HFFc6 (cell line): ENCODE measurements at places on chromosomes 3 and 15.

GRCh38 chr3:54176106-54176505 lies 53.8 kb downstream of the CACNA2D3 start:
- no peak overlapping the region for H3K4me3 ChIP-seq
- no peaks in the 10 kb centered on the region for H3K4me1 ChIP-seq
- H3K27ac ChIP-seq: no peak overlapping the region
- H3K36me3 ChIP-seq: no peaks in the 10 kb centered on the region; the same call in 1 of the 2 replicates

DNA sequence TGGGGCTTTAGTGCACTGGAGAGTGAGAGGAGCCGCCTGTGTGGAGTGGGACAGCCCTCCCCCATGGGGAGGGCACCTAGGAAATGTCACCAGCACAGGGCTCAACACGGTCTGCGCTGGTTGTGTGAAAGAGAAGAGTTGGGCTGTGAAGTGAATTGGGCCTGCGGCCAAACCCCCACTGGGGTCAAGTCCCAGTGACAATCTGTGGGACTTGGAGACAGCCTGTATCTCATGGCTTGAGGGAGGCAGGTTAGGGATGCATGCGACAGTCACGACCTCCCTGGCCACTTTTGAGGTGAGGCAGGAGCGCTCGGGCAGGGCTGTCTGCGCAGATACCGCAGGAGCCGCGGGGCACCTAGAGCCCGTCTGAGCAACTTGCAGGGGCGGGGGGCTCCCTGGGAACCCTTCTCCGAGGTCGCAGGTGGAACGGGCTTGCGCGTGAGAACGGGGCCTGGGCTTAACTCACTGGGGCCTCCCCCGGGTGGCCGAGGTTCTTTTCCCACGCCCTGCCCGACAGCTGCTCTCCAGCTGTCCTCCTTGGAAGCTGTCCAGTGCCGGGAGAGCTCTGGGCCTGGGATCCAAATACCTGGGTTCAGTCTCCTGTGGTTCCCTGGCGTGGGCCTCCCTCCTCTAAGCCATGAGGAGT lies 77.4 kb downstream of the SNRK start:
- H3K4me1 ChIP-seq: no peaks in the 10 kb centered on the region
- no peak overlapping the region for H3K4me3 ChIP-seq
- no peak overlapping the region for H3K27ac ChIP-seq

GRCh38 chr3:111895071-111895470 lies 36.0 kb downstream of the PHLDB2 start:
- peaks cover 55% of the 10 kb centered on the region for H3K4me1 ChIP-seq
- no peak overlapping the region for H3K4me3 ChIP-seq
- peak overlapping the region; percentile 21; the same call in 1 of the 2 replicates for H3K27ac ChIP-seq
- H3K27me3 ChIP-seq: peaks cover 4% of the 10 kb centered on the region; the same call in 1 of the 2 replicates

- no peaks in the 10 kb centered on the region; the same call in 1 of the 2 replicates for H3K36me3 ChIP-seq
- peak overlapping the region; percentile 75 for H3K27ac ChIP-seq
- peak; percentile 56 for DNase-seq
Measured at GRCh38 chr15:50627351-50628055, 59.1 kb downstream of the TRPM7 start.

DNA sequence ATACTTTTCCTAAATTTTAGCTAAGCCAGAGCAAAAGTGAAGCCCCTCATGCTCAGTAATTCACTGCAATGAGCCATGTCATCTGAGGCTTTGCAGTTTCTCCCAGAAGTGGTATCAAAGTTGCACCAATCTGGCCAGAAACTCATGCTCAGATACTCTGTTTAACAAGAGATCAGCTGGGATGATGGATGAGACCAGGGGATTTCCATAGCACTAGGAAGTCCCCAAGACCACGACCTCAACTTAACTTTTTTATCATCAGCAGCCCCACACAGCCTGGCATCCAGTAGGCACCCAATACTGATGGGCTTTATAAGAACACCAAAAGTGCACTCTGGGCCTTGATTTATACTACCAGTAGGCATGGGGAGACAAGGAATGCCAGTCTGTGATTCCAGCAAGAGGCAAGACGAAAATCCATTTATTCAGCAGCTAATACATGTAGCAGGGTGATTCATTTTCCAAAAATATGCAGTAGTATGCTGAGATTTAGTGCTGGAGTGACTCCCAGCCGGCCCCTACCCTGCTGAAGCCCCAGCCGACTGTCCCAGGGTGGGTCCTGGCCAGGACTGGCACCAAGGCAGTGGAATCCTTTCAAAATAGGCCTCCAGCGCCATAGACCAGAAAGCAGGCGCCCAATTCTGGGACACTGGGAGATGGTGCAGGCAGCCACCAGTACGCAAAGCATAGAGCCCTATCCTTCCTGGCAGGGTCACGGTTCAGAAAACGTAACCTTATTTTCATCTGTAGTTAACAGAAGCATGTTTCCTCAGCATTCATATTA lies 612 bp upstream of the LDHAL6B start:
- peaks cover 46% of the 10 kb centered on the region for H3K36me3 ChIP-seq
- H3K27me3 ChIP-seq: no peaks in the 10 kb centered on the region; the same call in none of the 2 replicates
- no peak overlapping the region for H3K27ac ChIP-seq
- no peak for DNase-seq

DNA sequence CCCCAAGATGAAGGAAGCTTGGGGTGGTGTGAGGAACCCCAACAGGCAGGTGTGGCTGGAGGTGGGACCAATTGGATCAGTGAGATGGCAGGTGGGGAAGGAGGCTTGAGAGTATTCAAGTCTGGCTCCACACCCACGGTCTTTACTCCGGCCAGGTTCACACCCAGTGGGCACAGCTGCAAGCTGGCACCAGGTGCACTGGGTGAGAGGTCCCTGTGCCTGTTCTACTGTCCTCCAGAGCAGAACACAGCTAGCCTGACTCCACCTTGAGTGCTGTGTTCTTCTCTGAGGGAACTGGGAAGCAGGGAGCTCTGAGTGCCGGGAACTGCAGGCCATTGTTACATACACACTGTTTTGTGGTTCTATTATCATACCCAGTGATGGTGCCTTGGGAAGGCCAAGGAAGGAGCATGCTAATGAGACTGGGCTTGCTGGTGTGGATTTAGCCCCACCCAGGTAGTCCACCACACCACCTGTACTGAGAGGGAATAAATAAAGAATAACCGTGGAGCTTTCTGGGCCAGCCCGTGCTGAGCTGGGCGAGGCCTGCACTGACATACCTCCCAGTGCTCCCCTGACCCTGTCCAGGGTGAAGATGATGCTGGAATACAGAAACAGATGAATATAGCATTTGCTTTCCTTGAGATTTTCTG lies 93.4 kb downstream of the ABHD5 start:
- no peaks in the 10 kb centered on the region for H3K36me3 ChIP-seq
- H3K4me1 ChIP-seq: peaks cover 8% of the 10 kb centered on the region
- peaks cover 6% of the 10 kb centered on the region for H3K27me3 ChIP-seq
- H3K4me3 ChIP-seq: no peak overlapping the region
- no peak overlapping the region for H3K27ac ChIP-seq
